NCI-H1930 (cell line): ENCODE measurements at places on chromosomes 4 and X.

GRCh38 chr4:99821918-99822503 is 5.4 kb downstream of the DAPP1 start:
- no peak for DNase-seq

DNA sequence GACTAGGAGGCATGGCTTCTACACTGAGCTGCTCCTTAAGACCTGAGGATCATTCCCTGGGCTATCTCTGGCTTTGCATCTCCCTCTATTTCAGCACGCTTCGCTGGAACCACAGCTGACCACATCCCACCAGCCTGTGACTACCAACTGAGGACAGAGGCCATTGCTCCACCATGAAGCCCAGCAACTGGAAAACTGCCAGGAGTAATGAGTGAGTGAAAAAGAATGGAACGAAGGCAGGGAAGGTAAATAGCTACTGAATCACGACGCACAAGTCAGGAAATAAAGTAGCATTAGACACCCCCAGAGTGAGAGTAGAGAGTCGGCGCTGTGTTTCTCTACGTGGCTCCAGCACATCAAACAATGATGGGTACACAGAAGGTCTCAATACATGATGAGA is 314.7 kb downstream of the LDB2 start:
- DNase-seq = no peak

DNA sequence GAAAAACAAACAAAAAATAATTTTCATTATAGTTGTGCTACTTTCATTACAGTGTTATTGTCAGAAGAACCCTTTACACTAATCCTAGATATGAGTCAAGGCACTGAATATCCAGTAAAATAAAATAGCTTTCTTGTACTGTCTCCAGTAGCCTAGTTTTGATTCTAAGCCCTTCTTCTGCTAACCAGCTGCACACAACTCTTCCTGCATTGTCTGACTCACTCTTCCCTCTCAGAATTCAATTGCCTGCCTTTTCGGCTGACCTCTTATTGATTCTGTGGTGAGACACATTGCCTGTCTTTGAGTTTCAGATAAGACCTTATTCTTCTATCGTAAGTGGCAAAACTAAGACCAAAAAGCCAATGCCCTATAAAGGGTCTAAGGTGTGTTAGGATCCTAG is 26.7 kb upstream of the PCDH18 start:
- no peak for DNase-seq

- no peak for DNase-seq
Measured at GRCh38 chrX:82677286-82677685, 830.8 kb upstream of the POU3F4 start.

DNA sequence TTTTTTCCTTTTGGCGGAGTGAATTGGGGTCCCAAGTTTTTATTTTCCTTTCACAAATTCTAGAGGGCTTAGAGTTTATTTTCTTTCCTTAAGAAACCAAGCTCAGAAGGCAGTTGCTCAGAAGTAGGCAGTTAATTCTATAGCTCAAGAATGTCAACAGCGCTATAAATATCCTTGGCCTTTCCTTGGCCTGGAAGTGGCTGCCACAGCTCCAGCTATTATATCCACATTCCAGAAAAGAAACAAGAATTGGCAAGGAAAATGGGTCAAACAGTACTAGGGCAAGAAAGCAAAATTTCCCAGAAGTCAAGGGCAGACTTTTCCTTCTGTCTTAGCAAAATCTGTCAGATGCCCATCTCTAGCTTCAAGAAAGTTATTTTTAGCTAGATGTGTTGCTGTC is 31.0 kb downstream of the SLC10A6 start:
- no peak for DNase-seq

DNA sequence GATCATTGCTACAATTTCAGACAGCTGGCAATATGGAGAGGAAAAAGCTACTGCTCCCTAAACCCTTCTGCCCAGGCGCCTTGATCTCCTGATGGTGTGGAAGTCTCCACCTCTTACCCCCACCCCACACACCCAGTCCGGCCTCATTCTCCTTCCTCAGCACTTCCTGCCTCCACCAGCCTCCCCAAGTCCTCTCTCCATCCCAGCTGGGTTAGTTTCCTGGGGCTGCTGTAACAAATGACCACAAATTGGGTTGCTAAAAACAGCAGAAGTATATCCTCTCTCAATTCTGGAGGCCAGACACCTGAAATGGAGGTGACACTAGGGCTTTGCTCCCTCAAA is 1.1 kb upstream of the CCNQ start:
- DNase-seq = no peak

- no peak for DNase-seq
Measured at GRCh38 chr4:113013751-113014150, 35.7 kb upstream of the ANK2 start.

DNA sequence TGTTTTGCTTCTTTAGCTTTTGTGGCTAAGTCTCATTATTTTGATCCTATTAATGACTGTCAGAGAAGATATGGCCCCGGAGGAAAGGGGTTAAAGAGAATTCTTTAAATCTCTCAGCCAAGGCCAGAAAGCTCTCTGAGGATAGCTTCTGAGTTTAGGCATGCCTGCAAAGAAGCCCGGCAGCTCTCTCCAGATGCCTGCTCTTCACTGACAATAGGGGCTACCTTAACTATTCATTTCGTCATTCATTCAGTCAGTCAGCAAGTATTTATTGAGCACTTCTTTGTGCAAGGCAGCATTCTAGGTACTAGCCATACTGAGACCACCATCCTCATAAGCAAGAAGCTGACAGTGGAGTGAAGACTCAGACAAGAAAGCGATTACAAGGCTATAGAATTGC is 34.0 kb upstream of the BMP15 start:
- DNase-seq = no peak

GRCh38 chrX:19642241-19643109 is 127.2 kb upstream of the MAP3K15 start:
- no peak for DNase-seq

DNA sequence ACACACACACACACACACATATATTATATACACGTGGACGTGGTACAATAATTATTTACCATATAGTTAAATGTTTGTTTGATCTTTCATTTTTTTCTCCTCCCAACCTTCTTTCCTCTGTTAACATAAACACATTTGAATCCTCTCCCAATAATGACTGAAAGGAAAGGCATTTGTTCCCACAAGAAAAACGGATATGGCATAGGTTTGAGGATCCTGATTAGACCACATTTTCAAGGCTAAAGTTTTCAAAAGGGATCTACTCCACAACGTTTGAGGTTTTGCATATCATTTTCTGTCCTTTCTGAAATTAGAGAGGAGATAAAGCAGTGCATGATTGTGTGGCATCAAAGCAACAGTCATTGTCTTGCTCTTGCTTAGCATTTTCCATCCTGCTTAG is 1883.4 kb downstream of the STIM2 start:
- no peak for DNase-seq

- DNase-seq = no peak
Measured at GRCh38 chr4:56348576-56348975, 38.7 kb downstream of the AASDH start.

DNA sequence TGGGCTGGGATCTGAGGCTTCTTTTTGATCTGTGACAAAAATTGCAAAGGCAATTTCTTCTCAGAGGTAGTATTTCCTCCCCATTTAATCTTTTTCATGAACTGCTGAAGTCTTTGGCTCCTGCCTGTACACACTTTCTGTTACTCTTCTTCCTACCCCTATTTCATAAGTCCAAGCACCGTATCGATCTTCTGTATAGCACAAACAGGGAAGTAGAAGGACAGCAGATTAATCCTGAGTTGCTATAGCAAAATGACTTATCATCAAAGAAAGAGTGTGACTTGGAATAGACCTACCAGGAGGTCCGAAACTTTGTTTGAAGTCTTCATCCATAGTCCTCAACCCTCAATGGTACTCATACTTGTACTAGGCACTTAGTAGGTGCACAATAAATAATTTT is 22.0 kb downstream of the OTC start:
- DNase-seq = no peak

DNA sequence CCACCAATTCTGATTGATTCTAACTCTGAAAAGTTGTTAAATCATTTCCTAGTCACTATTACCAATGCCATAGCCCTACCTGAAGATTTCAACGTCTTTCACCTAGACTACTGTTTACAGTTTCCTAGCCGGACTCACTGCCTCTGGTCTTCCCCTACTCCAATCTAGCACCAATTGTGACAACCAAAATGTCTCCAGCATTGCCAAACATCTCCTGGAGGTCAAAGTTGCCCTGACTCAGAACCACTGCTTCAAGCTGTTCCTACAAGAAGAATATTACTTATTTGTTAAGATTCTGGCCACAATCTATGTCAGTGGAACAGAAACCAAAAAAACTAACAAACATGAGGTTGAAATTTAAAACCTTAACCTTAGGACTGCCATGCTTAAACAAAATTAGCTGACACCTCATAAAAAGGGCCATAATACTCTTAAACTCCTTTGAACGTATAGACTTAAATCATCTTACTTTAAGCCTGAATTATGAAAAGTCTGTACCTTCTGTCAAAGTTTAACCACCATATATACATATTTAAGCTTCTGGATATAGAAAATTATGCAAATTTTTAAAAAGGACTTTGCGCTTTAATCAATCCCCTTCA is 2.1 kb downstream of the PDS5A start:
- no peak for DNase-seq

DNA sequence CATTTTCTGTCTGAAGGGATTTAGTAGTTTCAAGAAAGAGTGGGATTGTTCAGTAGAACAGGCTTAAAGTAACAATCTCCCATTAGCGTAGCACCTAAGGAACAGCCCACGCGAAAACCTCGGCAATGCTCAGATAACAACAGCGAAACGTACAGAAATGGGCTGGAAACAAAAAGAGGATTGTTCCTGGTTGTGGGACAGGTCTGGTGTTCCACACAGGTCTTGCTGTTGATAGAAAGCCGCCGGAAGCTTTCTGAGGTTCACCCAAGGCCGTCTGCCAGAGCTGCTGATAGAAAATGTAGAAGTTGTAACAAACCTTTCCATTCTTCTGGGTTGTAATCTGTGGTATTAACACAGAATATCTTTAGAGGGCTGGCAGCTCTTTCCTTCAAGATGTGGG is 69.4 kb upstream of the CLCN4 start:
- DNase-seq = no peak

DNA sequence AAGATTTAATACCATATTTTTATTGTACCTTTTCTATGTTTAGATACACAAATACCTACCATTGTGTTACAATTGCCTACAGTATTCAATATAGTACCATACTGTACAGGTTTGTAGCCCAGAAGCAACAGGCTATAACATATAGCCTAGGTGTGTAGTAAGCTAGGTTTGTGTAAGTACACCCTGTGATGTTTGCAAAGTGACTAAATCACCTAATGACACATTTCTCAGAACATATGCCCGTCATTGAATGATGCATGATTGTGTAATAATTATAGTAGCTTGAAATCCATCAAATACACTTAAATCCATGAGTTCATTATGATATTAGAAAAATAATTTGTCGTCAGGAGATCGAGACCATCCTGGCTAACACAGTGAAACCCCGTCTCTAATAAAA is 30.8 kb downstream of the GAB3 start:
- DNase-seq = no peak

DNA sequence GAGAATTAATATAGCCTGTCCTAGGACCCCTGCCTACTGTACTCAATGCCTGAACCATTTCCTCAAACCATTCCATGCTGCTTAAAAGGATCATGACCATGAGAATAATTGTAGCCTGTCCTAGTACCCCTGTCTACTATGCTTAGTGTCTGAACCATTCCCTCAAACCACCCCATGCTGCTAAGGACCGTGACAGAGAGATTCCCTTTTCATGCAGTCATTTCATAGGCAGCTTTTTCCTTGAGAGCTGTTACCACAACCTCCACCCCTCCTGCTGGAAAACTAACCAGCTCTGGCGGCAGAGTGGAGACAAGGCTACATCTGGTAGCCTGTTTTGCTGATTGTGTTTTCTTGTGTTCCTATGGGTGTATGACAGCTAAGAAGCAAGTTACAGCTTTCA is 174.9 kb upstream of the SMARCAD1 start:
- DNase-seq = no peak

- no peak for DNase-seq
Measured at GRCh38 chrX:21946925-21947641, 6.6 kb downstream of the SMS start.

DNA sequence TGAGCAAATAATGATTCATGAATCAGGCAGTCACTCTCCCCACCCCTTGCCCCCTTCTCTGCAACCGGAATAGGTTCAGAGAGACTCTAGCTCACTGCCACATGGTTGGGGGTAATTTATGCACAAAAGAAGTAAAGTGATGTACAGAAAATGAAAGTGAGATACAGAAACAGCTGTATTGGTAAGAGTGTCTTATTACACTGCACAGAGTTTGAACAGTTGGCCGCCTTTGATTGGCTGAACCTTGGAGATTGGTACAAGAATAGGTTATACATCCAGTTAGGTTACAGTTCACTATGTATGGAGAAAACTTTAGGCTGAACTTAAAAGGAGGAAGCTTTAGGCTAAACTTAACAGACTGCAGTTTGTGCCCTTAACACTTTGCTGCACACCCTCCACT is 34.6 kb upstream of the DIAPH2 start:
- no peak for DNase-seq

GRCh38 chr4:181541396-181541795 is 701.8 kb upstream of the TENM3 start:
- DNase-seq = no peak

DNA sequence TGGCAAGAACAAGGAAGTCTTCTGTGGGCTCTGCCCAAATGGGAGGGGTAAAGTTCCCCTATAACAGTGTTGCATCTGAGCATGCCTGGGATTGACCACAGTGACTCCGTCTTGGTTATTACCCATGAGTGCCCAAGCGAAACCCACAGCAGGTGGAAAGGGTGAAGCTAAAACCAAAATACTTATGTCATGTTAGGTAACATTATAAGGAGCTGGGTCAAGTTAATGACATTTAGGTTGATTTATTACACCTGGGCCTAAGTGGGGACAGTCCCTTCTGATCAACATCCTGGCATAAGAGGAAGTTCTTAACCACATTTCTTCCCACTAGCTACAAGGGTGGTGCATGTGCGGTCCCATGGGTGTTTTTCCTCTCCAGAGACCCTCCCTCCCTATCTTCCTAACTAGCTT is 1.3 kb upstream of the ZNF732 start:
- DNase-seq = no peak

- DNase-seq = peak; percentile 47
Measured at GRCh38 chr4:26452565-26453531, 37.4 kb downstream of the CCKAR start.
